ENCODE measurements at places on chromosomes 2 and 18.

DNA sequence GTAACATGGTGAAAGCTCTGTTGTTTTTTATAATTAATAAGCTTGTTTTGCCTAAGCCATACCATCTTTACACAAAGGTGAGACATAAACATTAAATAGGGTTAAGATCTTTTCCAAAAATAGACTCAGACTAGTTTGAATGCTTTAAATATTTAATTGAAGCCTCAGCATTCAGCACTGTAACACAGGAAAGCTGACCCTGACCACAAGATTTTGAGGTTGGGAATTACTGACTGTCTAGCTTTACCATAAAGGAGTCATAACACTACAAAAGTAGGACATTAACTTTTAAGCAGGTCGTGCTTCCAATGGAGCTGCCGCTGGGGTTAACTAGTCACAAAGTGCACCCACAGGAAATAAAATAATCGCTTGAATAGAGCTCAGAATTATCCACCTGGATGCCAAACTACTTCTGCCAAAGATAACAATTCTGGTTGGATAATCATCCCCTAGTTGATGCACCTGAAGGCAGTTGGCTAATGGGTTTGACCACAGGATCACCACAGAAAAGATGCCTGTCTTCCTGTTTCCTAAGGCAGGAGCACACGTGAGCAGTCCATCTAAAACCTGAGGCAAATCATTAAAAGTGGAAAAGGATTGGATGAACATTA lies 106.2 kb downstream of the COBLL1 start:
- DNase-seq: no peak

GRCh38 chr2:48812416-48812815 lies 56.9 kb upstream of the LHCGR start:
- no peak for DNase-seq

DNA sequence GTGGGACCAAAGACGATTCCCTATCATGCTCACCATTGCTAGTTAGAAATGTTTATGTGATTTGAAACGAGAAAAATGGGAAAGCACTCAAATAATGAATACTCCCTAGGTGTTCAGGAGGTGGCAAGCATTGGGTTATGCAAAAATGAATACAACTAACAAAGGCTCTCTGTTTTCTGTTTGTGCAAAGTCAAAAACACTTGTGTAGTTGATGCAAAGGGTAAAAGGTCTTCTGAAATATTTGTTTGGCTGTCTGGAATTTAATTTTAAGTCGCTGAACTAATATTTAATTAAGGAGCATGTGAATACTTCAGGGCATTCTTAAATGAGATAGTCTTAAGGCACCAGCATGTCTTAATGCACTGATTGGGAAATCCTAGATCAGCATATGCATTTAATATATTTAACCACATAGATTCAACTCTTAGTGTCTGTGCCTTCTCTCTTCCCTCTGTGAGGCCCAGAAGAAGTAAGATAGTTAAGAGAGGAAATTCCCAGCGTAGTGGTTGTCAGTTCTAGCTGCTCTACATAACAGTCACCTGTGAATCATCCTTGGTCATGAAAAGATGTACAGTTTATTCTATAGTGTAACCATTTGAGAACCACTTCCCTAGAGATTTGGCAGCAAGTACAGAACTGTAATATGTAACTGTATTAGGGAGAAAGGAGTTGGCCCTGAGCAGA lies 111.9 kb downstream of the EPC2 start:
- DNase-seq: no peak

- no peak for DNase-seq
Measured at GRCh38 chr2:42554392-42554791, 14.0 kb upstream of the MTA3 start.

- DNase-seq: no peak
Measured at GRCh38 chr2:225173909-225174308, 131.6 kb upstream of the DOCK10 start.

- no peak for DNase-seq
Measured at GRCh38 chr2:17879913-17880274, 1.4 kb downstream of the KCNS3 start.

- DNase-seq: no peak
Measured at GRCh38 chr2:237566401-237567235, at the start of gene PRLH. TSS of gene PRLH (plus strand) at chr2:237566574. CDS start at chr2:237566574, 0 bp downstream.

DNA sequence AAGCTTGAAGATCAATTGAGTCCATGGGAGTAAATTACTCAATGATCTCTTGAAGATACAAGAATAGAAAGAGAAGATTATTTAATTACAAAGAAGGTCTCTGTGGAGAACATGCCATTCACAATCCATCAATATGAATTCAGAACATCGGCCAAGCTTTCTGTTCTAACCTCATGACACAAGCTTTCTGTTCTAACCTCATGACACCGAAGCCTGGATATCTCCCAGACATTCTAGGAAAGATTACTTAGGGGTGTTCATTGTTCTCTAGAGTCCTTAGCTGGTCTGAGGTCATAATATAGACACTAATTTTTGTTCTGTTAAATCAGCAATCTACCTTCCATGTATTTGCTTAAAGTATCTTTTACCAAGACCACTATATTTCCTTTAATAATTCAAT lies 95.5 kb downstream of the RDH14 start:
- DNase-seq: no peak

- DNase-seq: no peak
Measured at GRCh38 chr2:128602038-128602698, 283.5 kb upstream of the HS6ST1 start.

DNA sequence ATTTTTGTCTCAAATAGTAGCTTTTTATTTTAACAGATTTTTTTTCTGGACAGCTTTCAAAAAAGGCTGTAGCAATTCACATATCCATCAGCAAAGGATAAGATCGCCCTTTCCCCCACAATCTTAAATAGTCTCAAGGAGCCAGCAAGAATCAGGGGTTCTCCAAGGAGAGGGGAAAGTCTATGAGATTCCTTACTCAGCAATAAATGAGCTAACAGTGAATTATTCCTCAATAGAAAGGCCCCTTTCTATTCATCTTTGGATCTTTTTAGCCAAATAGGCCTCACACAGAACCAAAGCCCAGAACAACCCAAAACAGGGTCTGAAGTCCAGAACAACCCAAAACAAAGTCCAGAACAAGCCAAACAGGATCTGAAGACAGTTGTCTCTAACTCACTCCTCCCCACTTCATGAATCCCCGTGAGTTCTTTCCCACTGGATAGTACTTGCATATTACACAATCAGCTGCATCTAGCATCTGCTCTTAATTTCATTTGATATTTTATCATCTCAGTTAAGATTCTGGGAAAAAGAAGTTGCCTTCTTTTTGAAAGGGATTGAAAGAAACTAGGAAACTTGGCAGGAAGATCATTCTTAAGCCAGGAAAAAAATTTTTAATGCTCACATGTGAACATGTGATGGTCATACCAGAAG lies 3.4 kb upstream of the DHRS9 start:
- no peak for DNase-seq

DNA sequence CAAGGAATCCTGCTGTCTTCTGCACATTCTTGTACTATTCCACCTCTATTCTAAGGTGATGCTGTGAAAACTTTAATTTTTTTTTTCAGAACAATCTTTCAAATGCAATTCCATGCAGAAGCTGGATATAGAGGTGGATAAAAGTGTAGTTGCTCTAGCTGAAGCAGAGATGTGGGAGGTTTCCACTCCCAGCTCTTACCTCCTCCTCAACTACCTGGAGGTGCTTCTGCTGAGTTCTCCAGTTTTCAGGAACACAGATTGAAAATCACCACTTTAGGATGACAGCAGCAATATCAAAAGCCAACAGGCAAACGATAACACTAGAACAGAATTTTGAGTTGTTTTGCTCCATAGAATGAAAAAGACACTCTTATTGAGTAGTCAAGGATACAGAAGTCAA lies 51.1 kb upstream of the FAM98A start:
- DNase-seq: no peak

DNA sequence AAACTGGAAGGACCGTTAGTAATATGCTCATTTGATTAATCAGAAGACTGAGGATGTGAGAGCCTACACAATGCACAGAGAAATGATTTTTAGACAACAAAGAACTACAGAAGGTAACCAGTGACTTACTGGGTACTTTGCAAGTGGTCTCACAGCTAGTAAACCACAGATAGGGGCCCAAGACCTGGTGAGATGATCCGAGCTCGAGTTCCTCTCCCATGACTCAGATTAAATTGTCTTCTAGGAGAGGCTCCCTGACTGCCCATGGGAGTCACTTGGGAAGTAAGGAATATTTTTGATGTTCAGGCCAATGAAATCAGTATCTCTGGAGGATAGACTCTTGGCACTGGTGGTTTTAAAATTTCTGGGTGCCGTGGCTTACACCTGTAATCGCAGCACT lies 220.2 kb downstream of the CLIP4 start:
- DNase-seq: no peak

All from stimulated activated CD4-positive, alpha-beta T cell treated with anti-CD3 and anti-CD28 coated beads, Interleukin-1b, Interleukin-23, amount 100 ng/mL, for 1 hour (primary cell).